ENCODE measurements at places on chromosomes 11 and 22. TPM values are rescaled to one million over a fixed set of nuclear protein-coding genes. Genes with fewer than 3 reads are reported as not detected.

DNA sequence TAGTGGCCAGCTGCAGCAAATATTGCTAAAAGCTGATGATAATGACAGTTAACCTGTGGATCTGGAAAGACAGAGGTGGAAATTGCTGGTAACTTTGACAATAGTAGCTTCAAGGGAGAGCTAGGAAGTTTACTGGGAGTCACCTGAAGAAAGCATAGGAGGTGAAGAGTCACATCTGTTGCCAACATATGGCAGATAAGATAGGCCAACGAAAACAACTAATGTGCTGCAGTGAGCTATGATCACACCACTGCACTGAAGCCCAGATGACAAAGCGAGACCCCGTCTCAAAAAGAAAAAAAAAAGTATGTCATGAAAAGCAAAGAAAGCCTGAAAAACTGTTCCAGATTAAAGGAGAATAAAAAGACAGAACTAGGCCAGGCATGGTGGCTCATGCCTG is 4.3 kb upstream of the PRDM10 start:
- no peak for DNase-seq

The RCOR2 gene
- 0.35 TPM for total RNA-seq

- DNase-seq: no peak
Measured at GRCh38 chr22:44898236-44898635, 111.6 kb downstream of the PHF21B start.

The MS4A7 gene
- total RNA-seq: not detected

GRCh38 chr22:41361716-41362310 is 19.9 kb upstream of the TEF start:
- no peak for DNase-seq

DNA sequence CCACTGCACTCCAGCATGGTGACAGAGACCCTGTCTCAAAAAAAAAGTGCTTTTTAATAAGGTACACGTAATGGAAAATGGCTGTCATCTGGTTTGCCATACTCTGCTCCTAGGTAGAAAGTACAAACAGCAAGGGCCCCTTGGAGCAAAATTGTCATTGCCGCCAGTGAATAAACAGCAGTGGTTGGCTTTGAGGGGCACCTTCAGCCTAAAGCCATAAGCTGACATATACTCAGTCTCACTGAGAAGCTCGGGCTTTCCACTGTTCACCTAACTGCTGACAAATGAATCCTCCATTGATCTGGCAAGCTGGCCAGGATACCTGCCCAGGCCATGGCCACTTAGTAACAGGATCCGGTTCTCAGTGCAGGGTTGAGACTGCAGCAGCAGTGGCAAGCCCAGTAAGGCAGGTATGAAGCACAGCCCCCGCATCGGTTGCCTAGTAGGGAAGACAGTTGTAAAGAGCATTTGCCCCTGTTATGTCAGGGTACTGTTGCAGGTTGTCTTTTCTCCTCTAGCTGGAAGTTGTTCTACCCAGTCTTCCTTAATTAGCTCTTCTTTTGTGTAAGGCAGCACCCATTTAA is 38.8 kb downstream of the MARK2 start:
- no peak for DNase-seq

DNA sequence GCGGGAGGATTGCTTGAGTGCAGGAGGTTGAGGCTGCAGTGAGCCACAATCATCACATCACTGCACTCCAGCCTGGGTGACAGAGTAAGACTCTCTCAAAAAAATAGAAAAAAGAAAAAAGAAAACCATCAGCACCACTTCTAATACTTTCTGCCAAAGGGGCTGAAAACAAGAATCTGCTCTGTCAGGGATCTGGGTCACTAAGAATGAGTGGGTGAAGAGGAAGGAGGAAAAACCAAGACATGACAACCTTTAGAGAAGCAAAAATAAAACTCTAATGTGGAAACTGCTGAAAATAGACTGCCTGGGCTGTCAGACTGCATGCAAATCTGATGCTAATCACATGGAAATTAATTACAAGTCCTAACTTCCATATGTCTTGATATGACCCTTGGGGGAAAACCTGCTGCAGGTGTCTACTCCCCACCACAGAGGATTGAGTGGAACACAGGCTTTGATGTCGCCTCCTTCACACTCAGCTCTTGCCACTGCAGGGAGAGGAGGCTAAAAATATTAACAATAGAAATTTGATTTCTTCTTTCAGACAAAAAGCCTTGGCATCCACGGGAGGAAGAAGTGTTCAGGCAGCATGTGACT is 62.5 kb upstream of the CRTAM start:
- DNase-seq: no peak

GRCh38 chr11:83924795-83925542 is 638.8 kb upstream of the CCDC90B start:
- DNase-seq: no peak

The TRIM48 gene
- not detected for total RNA-seq

- no peak for DNase-seq
Measured at GRCh38 chr11:134610116-134610910, 198.3 kb upstream of the B3GAT1 start.

DNA sequence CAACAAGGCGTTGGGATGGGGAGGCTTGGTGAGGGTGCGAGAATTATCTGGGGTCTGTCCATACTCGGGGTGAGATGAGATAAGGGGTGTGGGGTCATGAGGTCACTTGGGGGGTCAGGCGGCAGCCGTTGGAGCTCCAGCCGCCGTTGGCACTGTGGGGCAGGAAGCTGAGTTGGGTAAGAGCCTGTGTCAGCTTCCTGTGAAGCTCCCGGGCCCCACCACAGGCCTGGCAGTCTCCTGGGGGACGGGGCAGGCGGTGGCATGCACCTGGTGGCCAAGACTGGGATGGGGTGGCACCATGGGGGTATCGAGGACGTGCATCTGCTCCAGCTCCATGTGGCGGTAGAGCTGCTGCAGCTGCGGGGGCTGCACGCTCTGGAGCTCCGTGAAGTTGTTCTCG is 7.1 kb upstream of the MYBPC3 start:
- DNase-seq: no peak

DNA sequence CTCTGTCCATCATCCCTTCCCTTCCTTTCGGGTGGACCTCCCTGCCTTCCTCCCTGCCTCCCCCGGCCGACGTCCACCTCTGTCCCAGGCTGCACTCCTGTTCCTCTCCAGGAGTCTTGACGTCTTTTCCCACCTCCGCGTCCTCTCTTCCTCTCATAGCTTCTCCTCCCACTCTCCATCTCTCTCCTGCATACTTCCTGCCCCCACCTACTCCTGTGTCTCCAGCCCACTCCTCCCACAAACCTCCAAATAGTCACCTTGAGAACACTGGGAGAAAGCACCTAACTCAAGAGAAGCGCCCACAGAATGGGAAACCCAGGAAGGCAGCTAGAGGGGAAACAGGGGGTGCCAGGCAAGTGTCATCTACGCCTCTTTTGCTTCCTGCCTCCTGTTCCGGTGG is 60.8 kb downstream of the PDE2A start:
- no peak for DNase-seq

The SPCS2 gene
- 46.3 TPM for total RNA-seq

The NRGN gene
- total RNA-seq: not detected

All from renal cortical epithelial cell (primary cell).